ENCODE measurements at places on chromosomes 2 and 18. TPM values are rescaled to one million over a fixed set of nuclear protein-coding genes. Genes with fewer than 3 reads are reported as not detected.

Gene ALMS1
- total RNA-seq = 21.5 TPM

Gene DYTN
- total RNA-seq = 3.1 TPM

Gene IWS1
- total RNA-seq = 50.5 TPM

Gene GPR45
- 0.21 TPM for total RNA-seq

Gene TLX2
- total RNA-seq = not detected

Gene CXCR4
- total RNA-seq = 255 TPM

Gene ANKRD36
- 28.2 TPM for total RNA-seq

Gene ANKRD44
- total RNA-seq = 8.1 TPM

Gene CYP27A1
- 9.0 TPM for total RNA-seq

Gene GEN1
- 12.3 TPM for total RNA-seq

Gene RGPD8
- total RNA-seq = 11.8 TPM

Gene PSMA8
- not detected for total RNA-seq

Gene TEX44
- total RNA-seq = not detected

Gene MSTN
- 0.13 TPM for total RNA-seq

Gene KCNG3
- 0.13 TPM for total RNA-seq

Gene SLC19A3
- total RNA-seq = 0.62 TPM

Gene TCF4
- 175 TPM for total RNA-seq

Gene DYSF
- 566 TPM for total RNA-seq

Gene SRD5A2
- 0.64 TPM for total RNA-seq

Gene CHMP1B
- 38.5 TPM for total RNA-seq

Gene CNGA3
- total RNA-seq = 0.10 TPM

Gene SCN9A
- total RNA-seq = 47.3 TPM

Gene HRH4
- not detected for total RNA-seq

Gene PTPRM
- total RNA-seq = 284 TPM
